ENCODE measurements at places on chromosomes 11 and 22.

GRCh38 chr11:114162719-114163123, 103.2 kb downstream of the ZBTB16 start:
- peak; percentile 100 for DNase-seq

- peak; percentile 79 for DNase-seq
Observed at GRCh38 chr11:108654994-108655631, 9.8 kb upstream of the DDX10 start.

DNA sequence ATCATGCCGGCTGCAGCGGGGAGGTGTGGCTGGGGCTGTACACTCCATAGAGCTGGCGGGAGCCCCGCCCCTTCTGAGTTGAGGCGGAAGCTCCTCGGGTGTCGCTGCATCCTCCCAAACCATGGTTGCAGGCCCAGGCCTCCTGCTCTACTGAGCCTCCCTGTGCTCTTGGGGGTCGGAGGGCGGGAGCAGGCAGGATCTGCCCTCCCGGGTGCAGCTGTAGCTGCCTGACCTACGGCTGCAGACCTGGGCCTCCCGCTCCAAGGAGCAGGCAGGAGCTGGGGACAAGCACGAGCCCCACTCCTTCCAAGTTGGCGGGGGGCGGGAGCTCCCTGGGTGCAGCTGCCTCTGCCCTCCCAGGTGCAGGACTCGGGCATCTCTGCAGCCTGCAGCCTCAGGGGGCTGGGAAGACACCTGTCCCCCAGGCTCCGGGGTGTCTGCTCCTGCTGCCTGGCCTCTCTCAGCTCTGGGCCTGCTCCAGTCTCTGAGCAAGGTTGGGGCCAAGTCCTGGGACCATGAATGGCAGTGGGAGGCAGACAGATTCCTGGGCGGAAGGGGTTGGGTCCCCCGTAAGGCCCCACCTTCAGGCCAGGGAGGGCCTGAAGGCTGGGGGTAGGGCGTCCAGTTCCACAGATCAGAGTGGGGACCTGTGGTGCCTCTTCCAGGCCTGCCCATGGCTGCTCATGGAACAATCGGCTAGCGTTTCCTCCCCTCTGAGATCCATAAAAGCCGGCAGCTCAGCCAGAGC, 46.4 kb upstream of the SC5D start:
- no peak for DNase-seq

DNA sequence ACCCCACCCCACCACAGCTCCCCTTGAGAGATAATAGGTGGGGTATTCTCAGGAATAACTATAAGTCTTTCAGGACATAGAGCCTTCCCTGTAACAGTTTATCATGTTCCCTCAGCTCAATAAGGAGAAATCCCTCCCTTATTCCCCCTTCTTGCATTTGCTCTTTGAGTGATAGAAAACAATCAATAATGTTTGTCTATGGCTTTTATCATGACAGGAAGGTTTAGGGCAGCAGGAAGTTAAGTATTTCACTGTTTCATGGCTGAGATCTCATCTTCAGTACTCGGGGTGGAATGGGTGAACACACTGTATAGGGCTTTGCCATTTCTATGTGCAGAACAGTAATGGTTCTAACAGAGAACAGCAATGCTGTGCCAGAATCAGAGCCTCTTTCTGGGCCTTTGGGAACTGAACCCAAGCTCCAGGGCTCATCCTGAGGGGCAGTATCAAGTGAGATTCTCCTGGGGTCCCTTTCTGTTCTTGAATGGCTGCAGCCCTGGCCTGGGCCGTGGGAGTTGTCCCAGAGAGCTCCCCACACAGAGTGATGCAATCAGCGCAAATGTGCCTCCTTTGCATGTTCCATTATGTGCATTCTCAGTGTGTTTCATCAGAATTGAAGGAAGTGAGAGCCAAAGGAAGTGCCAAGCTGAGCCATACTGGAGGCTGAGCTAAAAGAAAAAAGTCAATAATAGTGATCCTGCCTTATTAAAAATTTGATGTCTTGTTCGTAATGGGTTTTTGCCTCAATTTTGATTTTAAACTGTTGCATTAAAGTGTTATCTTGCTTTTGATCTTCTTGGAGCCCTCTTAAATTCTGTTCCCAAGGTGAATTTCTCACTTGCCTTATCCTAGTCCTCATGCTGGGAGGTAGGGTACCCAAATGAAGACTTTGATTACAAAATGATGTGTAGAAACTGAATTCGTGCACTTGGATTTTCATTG, 2.9 kb upstream of the CYP2R1 start:
- DNase-seq: peak; percentile 73

GRCh38 chr11:19853016-19853415, 140.4 kb downstream of the NAV2 start:
- no peak for DNase-seq

DNA sequence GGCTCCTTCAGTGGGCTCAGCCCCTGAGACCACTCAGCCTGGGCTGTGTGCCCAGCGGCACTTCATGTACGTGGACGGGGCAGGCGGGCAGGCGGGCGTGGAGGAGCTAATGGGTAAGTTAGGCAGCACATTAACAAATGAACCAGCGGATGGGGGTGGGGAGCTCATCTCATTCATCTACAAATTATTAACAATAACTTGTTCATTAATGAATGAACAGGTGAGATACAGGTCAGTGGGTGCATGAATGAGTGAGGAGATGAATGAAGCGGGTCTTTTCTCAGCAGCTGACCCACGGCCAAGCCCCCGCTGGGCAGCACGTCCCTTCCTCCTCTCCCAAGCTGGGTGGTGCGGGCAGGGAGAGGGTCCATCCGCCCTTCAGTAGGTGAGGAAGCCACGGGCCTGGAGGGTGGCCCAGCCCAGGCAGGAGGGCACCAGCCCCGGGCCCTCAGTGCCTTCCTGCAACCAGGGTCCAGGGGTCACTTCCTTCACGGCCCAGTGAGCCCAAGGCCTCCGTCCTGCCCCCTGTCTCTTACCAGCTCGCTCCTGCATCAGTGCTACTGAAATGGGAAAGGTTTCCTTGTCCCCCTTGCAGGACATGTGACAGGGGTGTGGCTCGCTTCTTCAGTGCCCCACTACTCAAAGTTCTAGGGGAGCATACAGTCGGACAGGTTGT, 60.5 kb upstream of the KCNQ1OT1 start:
- DNase-seq: no peak

DNA sequence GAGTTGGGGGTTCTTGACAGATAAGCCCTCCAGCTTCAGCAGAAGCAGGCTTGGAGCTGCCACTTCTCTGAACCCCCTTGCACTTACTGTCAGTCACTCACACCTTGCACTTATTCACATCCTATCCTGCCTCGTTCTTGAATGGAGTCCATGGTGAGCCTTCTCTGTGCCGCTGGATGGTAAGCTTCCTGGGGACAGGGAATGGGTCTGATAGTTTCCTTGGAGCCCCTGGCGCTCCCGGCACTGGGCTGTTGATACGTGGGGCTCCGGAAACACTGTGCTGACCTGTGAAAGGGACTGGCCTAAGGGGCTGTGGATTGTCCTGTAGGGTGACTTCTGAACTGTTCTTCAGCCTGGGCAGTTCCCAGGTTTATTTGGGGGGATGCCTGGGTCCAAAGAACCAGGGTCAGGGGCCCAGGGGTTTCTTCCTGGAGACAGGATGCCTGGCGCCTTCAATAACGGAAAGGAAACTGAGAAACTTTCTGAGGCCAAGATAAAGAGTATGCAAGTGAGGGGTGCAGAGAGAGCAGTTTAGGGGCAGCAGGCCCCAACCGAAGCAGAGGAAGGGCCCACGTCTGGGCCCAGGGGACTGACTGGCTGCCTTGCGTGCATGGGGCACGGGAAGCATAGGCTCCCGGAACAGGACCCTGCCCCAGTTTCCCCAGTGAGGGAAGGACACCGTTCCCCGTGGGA, 709 bp upstream of the ST3GAL4 start:
- no peak for DNase-seq

DNA sequence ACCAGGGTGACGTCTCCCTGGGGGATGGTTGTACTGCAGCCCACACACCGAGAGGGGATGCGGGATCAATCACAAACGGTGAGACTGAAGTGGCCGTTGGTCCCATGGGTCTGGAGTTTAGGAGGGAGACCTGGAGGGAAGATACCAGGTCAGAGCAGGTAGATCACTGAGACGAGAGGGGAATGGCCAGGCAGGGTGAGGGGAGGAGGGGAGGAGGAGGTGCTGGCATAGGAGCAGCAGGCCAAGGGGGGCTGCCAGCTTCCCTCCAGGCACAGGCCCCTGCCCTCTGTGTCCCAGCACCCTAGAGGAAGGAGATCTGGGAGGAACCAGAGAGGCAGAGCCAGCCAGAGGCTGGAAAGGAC, 7.0 kb downstream of the MAPK8IP2 start:
- no peak for DNase-seq

DNA sequence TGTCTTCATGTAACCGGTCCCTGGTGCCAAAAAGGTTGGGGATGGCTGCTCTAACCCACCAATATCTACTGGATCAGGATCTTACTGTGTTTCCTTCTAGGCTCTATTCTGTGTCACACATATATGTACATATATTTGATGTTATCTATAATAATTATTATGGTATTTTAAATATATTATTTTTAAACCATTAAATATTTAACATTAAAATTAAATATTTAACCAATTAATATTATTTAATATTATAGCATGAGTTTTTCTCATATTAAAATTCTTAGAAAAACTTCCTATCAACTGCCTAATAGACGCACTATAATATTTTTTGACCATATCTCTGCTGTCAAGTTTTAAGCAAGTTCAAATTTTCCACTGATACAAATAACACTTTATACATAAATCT, 196.9 kb upstream of the PLET1 start:
- no peak for DNase-seq

DNA sequence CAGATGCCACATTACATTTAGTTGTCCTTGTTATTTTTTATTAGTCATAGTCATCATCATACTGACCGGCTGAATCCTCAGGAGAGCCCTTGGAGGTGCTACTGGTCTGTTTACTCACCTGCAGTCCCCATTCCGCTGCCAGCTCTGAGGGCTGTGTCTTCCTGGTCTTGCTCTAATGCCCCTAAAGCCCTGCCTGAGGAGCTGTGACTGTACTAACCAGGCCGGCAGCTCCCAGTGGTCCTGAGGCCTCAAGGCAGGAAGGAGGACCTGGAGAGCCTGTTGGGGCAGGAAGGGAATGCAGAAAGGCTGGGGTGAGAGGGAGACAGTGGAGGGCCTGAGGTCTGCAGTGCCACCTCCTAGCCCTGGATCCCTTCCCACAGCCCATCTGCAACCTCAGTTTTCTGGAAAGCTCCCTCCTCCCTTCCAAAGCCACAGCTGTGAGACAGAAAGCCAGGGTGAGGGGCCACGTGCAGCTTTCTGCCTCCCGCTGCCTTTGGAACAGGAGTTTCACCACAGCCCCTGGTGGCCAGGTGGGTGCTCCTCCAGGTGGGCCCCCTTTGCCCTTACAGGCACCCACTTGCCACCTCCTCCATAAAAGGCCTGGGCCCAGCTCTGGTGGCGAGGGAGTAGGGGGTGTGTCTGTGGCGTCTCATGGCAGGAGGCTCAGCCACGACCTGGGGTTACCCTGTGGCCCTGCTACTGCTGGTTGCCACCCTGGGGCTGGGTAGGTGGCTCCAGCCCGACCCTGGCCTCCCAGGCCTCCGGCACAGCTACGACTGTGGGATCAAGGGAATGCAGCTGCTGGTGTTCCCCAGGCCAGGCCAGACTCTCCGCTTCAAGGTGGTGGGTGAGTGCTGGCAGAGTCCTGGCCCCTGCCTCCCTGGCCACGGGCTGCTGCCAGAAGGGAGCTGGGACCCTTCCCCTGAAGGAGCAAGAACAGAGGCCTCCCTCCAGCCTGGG, at the start of gene ZP1:
Gene ZP1, plus strand, starts transcription at position 632 of the 960 bp plus-strand sequence. Its CDS starts 20 bp downstream, at position 652.
- DNase-seq: no peak

- DNase-seq: no peak
Observed at GRCh38 chr22:44711241-44711560, 9.2 kb downstream of the PRR5 start.

DNA sequence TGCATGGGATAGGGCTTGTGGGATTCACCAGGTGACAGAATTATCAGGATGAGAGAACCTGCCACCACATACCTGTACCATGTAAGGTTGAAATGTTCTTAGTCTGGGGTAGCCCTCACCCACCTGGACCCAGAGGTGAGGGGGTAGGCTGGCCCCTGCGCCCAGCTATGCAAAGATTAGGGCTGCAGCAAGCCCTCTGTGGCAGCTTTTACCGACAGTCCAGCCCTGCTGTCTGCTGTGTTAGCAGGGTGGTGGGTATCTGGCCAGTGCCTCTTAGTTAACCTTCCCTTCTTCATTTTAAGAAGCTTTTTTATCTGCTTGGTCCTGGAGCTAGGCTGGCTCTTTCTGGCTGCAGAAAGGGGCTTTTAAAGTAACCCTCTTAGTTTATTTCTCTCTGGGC, 13.9 kb downstream of the INSC start:
- DNase-seq: no peak

- DNase-seq: peak; percentile 11
Observed at GRCh38 chr11:32571039-32571438, 12.6 kb upstream of the EIF3M start.

GRCh38 chr11:119093942-119094815, 7.5 kb downstream of the DPAGT1 start:
- DNase-seq: peak; percentile 48

DNA sequence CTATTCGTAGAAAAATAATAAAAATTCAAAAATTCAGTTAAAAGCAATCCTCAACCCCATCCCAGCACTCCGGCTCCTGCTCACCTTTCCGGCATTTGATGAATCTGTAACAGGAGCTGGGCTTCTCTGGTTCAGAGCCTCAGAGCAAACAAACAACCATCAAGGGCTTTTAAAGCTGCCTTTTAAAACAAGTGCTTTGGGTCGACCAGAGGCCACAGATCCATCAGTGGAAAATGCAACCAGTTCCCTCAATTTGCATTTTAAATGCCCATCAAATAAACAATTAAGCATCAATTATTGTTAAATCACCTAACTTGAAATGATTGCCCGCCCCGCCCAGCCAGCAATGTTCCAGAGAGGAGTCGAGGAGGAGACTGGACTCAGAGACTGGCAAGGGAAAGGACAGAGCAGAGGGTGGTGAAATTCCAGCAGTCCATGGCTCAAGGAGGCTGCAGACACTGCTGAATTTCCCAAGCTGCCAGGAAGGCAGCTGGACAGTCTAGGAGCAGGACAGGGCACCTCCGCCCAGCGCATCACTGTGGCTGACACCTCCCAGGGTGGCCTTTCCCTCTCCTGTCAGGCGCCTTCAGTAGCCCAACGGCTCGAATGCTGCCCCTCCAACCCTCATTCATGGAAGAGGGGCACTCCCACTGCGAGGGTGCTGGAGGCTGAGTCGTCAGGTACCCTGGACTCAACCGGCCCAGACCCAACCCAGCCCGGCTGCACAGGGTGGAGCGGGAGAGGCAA, 7.5 kb downstream of the FXYD6 start:
- DNase-seq: no peak

- DNase-seq: no peak
Observed at GRCh38 chr11:61141601-61142028, 19.6 kb downstream of the VPS37C start.

DNA sequence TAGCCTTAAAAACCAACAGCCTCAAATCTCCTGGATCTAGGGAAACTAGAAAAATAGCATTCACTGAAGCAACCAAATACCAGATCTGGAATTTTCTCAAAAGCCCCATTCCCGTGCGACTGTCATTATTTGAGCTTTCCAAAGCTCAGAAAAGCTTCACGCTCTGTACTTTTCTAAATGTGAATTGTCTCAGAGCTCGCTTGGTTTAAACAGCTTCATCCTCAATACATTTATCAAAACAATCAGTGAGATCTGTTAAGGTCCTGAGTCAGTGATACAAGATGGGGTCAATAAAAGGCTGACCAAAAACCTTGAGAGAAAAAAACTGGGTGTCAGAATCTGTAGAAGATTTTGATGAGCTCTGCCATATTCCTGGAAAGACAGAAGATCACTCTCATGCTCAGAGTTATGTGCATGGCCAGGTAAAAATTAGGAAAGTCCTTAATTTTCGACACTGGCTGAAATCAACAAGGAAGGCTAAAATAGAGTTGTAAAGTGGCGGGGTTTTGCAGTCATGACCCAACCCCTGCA, 60.2 kb upstream of the VPREB1 start:
- no peak for DNase-seq

All from choroid plexus epithelial cell (primary cell).